ENCODE measurements at places on chromosomes 3 and 15. TPM values are rescaled to one million over a fixed set of nuclear protein-coding genes. Genes with fewer than 3 reads are reported as not detected.

DNA sequence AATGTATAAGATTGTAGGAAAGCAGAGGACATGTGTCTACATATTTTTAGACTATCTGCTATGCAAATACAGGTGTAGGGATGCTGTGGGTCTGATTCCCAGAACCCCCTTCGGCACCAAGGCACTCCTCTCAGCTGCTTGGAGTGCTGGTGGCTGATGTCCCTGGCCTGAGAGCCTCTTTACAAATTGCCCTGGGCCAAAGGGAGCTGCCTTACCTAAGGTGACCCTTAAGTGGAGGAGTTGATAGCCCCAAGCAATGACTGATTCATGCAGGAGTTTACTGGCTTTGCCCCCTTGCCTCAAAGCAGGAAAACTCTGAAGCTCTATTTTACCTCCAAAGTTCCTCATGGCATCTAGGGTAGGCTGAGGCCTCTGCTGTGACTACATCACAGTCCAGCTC lies 83.0 kb downstream of the ZNF385D start:
- H3K4me3 ChIP-seq, result no peak overlapping the region
- H3K27me3 ChIP-seq, result no peaks in the 10 kb centered on the region
- H3K4me1 ChIP-seq, result no peaks in the 10 kb centered on the region
- no peak overlapping the region for H3K27ac ChIP-seq
- H3K36me3 ChIP-seq, result no peaks in the 10 kb centered on the region

DNA sequence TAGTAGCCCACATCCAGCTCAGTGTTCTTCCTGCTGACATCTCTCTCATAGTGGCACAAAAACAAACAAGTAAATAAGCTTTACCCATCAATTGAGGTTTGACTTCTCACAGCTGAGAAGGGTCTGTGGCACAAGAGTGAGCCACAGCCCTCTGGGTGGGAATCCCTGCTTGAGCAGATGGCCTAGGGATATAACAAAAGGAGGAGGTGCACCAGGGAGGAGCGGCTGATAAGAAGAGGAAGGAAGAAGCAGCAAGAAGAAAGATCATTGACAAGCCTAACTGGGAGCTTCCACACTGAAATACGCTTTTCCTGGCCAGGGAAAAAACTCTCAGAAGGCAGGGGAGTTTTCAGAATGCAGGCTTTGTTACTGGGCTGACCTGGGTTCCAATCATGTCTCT lies 279.8 kb downstream of the UACA start:
- H3K27me3 ChIP-seq, result no peaks in the 10 kb centered on the region
- no peak for DNase-seq
- H3K4me3 ChIP-seq, result no peak overlapping the region
- H3K36me3 ChIP-seq, result no peaks in the 10 kb centered on the region
- no peaks in the 10 kb centered on the region for H3K4me1 ChIP-seq

GRCh38 chr3:64798316-64798715 lies 110.5 kb upstream of the ADAMTS9 start:
- no peaks in the 10 kb centered on the region for H3K4me1 ChIP-seq
- DNase-seq, result no peak
- no peak overlapping the region for H3K27ac ChIP-seq
- no peaks in the 10 kb centered on the region for H3K27me3 ChIP-seq
- no peaks in the 10 kb centered on the region for H3K36me3 ChIP-seq
- H3K4me3 ChIP-seq, result no peak overlapping the region

DNA sequence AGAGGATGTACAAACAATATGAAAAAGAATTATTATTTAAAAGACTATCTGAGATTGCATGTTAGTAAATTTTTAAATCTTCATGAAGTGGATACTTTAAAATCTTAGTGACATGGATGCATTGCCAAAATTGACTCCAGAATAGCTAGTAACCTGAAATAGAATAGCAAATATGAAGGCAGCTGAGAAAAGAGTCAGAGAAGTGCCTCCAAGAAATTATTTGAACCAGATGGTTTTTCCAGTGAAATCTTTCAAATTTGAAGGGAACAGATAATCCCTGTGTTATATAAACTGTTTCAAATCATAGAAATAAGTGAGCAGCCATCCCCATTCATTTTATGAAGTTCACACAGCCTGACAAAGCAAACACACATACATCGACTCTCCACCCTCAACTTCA lies 29.6 kb downstream of the FSIP1 start:
- no peaks in the 10 kb centered on the region for H3K4me1 ChIP-seq
- H3K27ac ChIP-seq, result no peak overlapping the region
- H3K27me3 ChIP-seq, result no peaks in the 10 kb centered on the region
- no peaks in the 10 kb centered on the region for H3K36me3 ChIP-seq
- no peak for DNase-seq

DNA sequence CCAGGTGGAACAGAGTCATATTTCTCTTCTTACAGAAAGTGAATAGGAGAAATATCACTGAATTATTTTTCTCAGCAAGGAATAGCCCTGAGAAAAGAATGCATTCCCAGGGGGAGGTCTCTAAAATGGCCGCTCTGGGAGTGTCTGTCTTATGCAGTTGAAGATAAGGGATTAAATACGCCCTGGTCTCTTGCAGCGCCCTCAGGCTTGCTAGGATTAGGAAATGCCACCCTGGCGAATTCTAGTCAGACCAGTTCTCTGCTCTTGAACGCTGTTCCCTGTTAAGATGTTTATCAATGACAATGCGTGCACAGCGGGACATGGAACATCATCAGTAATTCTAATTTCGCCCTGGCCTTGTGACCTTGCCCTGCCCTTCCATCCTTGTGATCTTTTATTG lies 949.0 kb upstream of the SEMA6D start:
- DNase-seq, result no peak
- no peak overlapping the region for H3K27ac ChIP-seq
- no peaks in the 10 kb centered on the region for H3K27me3 ChIP-seq
- H3K4me1 ChIP-seq, result no peaks in the 10 kb centered on the region
- no peaks in the 10 kb centered on the region for H3K36me3 ChIP-seq

DNA sequence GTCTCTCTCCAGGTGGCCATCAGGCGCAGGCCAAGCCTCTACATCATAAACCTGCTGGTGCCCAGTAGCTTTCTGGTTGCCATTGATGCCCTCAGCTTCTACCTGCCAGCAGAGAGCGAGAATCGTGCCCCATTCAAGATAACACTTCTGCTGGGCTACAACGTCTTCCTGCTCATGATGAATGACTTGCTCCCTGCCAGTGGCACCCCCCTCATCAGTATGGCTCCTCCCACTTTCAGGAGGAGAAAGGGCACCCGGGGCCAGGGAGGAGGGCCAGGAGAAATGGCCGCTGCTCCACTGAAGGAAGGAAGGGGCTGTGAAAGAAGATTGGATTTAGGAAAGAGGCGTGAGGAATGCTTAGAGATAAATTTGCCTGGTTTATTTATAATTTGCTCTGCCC lies 6.6 kb downstream of the HTR3C start:
- H3K36me3 ChIP-seq, result no peaks in the 10 kb centered on the region
- no peak for DNase-seq
- no peaks in the 10 kb centered on the region for H3K27me3 ChIP-seq
- H3K4me3 ChIP-seq, result no peak overlapping the region
- H3K4me1 ChIP-seq, result no peaks in the 10 kb centered on the region
- no peak overlapping the region for H3K27ac ChIP-seq

DNA sequence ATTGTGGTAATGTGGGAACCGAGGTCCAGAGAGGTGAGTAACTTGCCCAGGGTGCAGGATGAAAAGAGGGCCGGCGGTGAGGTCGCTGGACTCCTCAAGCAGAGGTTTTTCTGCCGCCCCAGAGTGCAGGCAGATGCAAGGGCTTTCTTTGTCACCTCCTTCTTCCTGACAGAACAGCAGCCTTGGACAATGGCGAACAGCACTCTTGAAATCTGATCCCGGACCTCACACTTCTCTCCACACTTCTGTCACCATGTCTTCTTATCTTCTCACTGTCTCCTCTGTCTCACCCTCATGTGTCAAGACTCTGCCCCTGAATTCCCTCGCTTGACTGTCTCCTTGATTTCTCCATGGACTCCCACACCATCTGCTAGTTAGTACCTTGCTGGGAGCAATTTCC lies 15.4 kb upstream of the VPS8 start:
- no peaks in the 10 kb centered on the region for H3K27me3 ChIP-seq
- no peaks in the 10 kb centered on the region for H3K4me1 ChIP-seq
- no peak for DNase-seq
- no peak overlapping the region for H3K4me3 ChIP-seq

DNA sequence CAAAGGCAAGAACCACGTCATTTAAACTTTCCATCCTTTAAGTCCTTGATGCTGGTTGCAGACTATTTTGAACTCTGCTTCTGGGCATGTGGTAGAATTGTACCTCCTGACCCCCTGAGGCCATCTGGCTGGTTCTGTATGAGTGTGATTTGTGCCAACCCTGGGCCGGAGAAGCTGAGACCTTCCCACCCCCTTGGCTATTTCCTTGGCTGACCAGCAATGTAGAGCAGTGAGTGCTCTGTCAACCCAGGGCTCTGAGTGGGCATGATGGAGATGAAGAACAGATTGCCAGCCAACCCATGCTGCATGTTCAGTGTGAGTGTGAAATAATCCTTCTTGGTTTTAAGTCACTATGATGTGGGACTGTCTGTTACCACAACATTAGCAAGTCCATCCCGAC lies 82.1 kb upstream of the RASGRP1 start:
- no peaks in the 10 kb centered on the region for H3K4me1 ChIP-seq
- no peak for DNase-seq
- no peaks in the 10 kb centered on the region for H3K36me3 ChIP-seq
- H3K4me3 ChIP-seq, result no peak overlapping the region

GRCh38 chr3:183975981-183976662 lies 41.6 kb downstream of the ABCC5 start:
- no peak overlapping the region for H3K4me3 ChIP-seq
- H3K27me3 ChIP-seq, result no peaks in the 10 kb centered on the region
- no peaks in the 10 kb centered on the region for H3K36me3 ChIP-seq
- H3K4me1 ChIP-seq, result no peaks in the 10 kb centered on the region
- no peak overlapping the region for H3K27ac ChIP-seq
- no peak for DNase-seq

DNA sequence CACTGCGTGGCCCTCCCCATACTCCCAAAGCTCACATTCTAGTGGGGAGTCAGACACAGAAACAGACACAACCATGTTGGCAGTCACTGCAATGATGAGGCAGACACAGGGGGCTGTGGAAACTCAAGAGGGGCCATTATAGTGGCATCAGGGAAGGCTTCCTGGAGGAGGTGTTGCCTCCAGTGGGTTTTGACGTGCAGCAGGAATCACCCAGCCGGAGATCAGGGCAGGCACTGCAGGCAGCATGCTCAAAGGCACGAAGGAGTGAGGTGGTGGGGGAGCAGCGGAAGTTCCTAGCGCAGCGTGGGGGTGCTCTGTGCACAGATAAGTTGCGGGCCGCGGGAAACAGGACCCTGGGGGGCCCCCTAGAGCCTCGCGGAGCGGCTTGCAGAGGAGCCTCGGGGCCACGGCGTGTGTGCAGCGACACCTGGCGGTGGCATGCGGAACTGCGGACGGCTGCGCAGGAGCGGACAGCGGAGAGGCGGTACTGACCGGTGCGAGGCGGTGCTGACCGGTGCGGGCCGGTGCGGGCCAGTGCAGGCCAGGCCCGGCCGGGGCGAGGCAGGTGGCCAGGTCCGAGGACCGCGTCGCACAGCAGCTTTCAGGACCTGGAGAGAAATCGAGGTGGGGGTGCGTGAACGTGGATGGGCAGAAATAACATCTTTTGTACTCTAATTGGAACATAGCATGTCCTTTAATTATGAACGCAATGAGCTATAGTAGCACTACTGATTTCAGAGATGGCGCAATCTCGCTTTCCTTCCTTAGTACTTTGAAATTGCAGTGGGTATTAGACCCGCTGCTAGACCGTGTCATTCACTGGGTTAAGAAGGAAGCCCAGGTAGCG lies 101.5 kb downstream of the FBLN2 start:
- H3K4me1 ChIP-seq, result peaks cover 16% of the 10 kb centered on the region
- H3K36me3 ChIP-seq, result no peaks in the 10 kb centered on the region
- H3K4me3 ChIP-seq, result no peak overlapping the region
- H3K27ac ChIP-seq, result no peak overlapping the region
- no peaks in the 10 kb centered on the region for H3K27me3 ChIP-seq

- no peak overlapping the region for H3K4me3 ChIP-seq
- DNase-seq, result no peak
- no peak overlapping the region for H3K27ac ChIP-seq
- no peaks in the 10 kb centered on the region for H3K36me3 ChIP-seq
- H3K4me1 ChIP-seq, result no peaks in the 10 kb centered on the region
Observed at GRCh38 chr3:59538753-59539432, 489.1 kb upstream of the CFAP20DC start.

GRCh38 chr3:27607370-27607769 lies 114.8 kb downstream of the EOMES start:
- no peak for DNase-seq
- no peaks in the 10 kb centered on the region for H3K4me1 ChIP-seq
- no peaks in the 10 kb centered on the region for H3K36me3 ChIP-seq
- H3K4me3 ChIP-seq, result no peak overlapping the region

DNA sequence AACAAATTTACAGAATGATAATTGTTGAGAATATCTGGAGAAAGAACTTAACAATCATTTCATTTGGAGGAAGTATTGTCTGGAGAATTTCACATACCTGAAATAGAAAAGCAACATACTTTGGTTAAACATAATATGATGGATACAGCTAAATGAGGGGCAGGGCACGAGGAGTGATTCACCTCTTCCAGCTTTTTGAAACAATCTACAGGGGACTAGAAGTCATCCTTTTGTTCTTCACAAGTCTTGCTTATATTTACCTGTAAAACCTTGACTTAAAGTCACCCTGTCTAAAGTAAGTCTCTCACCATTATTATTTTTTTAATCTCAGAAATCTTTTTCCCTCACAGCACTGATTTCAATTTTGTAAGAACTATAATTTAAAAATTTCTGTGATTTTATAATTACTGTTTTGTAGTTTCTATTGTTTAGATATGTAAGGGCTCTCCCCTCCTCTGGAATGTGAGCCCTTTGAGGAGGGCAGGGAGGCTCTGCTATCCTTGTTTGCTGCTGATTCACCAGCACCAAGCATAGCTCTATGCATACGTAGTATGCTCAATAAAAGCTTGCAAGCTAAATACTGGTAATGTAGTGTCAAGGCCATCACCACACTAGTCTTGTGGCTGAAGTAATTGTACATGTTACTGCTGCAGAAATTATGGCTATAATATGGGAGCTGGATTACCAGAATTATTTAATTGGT lies 193.9 kb upstream of the THRB start:
- no peaks in the 10 kb centered on the region for H3K4me1 ChIP-seq
- DNase-seq, result no peak
- H3K36me3 ChIP-seq, result no peaks in the 10 kb centered on the region
- H3K27me3 ChIP-seq, result no peaks in the 10 kb centered on the region

GRCh38 chr15:96182736-96183513 lies 147.6 kb upstream of the NR2F2 start:
- no peaks in the 10 kb centered on the region for H3K36me3 ChIP-seq
- no peaks in the 10 kb centered on the region for H3K4me1 ChIP-seq
- no peak for DNase-seq

DNA sequence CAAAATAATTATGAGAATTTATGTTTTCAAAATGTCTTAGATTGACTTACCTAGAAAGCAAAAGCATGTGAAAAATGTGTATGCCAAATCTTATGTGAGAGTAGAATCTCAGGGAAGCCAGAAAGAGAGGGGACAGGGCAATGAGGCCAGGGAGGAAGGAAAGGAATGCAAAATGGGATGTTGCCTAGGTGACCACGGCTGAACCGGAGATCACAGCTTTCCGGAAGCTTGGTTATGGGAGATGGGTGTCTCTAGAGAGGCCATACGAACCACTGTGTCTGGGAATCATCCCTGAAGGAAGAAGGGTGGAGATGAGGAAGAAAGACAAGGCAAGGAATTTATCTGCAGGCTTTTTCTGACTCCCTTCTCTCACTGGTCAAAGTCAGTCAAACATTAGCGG lies 76.0 kb downstream of the SUCLG2 start:
- H3K4me3 ChIP-seq, result no peak overlapping the region
- H3K4me1 ChIP-seq, result no peaks in the 10 kb centered on the region
- H3K27me3 ChIP-seq, result no peaks in the 10 kb centered on the region

Gene MRPS11
- total RNA-seq, result 20.7 TPM

Gene IQCF5
- not detected for total RNA-seq

Gene KLHL6
- total RNA-seq, result 2.4 TPM

Gene PARP16
- total RNA-seq, result 23.1 TPM

Gene IGSF10
- total RNA-seq, result 3.3 TPM

Gene PRSS50
- total RNA-seq, result not detected

Gene PGBD4
- total RNA-seq, result 0.83 TPM
